Fibroblast of upper back skin (primary cell): ENCODE measurements at places on chromosomes 7 and 10.

DNA sequence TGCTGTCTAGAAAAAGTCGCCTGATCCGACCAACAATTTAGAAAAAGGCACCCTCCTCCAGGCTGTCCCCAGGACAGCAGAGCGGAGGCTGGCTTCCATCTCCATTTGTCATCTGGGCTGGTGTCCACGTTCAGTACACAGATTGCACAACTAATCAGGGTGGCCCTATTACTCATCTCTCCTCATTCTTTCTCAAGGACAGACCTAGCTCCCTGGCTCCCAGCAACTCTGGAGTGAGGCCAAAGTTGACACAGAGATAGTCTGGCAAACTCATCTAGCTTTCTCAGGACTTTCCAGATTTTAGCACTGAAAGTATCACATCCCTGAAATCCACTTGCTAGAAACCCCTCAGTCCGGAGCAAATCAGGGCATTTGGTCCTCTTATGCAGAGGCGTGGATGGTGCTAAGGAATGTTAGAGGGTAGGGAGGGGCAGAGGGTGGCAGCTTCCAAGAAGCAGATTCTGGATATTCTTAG is 75.1 kb downstream of the DNAH11 start:
- peak; percentile 50 for DNase-seq

DNA sequence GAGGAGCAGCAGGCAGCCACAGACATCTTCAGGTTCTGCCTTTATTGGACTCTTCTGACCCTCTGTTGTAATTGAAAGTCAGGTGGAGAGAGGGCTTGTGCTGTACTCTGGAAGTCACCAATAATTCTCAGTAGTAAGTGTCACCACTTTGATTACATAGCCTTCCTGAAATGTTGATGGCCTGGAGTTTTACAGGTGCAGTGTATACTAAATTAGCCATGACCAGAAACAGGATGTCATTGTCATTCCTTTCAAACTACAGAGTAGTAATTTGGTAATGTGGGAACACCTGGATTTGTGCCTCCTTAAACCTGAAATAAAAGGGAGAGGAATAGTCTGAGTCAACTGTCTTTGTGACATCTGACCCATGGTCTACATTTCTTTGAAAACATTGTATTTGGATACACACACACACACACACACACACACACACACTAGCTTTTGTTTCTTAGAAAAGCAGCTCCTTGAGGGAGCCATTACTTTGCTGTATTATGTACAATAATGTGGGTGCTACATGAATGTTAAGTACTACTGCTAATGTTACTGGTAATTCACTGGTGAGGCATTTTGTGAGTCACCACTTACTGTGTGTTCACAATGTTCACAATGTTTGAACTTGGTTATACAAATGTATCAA is 19.6 kb downstream of the ARL4A start:
- peak; percentile 46 for DNase-seq

GRCh38 chr7:157718303-157719007 is 381.7 kb downstream of the DNAJB6 start:
- DNase-seq, result no peak

DNA sequence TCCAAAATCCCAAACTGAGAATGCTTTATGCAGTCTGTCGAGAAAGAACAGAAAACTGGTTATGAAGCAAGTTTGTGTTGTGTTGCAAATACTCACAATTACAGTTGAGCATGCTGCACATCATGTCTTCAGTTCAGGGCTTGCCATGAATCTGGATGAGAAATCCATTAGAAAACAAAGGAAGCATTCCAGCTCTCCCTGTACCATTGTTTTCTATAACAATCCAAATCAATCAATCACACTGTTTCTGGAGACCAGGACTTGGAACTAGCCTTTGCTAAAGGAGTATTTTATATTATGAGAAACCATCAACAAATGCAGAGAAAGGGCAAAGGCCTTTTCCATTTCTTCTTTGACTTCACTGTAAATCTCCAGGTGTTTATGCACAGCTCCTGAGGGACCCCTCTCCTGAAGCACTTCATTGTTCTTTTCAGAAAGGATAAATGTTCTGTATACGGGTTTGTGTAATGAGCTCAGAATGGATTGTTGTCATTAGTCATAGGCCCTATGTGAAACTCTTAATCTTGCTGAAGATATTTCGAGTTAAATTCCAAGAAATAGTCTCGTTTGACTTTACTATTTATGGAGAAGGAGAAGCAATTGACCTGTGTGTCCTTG is 364.7 kb upstream of the POM121L12 start:
- no peak for DNase-seq

DNA sequence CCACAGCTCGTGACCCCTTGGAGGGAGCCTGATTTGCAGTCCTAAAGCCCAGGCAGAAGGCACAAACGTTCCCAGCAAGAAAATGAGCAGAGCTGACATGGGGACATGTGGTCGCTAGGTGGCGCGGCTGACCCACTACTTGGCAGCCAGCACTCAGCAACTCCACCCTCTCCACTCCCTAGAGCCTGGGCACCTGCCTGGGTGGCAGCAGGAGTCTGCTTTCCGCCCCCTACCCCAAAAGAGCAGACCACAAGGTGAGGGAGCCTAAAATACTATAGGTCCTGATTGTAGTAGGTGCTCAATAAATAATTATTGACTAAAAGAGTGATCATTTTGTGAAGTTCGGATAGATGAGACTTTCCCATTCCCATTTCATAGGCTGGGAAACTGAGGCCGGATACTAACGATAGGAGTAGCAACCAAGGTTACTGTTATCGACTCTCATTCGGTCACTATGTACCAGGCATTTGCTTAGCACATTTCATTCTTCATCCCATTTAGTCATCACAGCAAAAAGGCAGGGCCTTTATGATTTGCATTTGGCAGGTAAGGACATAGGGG is 57.4 kb downstream of the NEUROG3 start:
- DNase-seq, result peak; percentile 52

DNA sequence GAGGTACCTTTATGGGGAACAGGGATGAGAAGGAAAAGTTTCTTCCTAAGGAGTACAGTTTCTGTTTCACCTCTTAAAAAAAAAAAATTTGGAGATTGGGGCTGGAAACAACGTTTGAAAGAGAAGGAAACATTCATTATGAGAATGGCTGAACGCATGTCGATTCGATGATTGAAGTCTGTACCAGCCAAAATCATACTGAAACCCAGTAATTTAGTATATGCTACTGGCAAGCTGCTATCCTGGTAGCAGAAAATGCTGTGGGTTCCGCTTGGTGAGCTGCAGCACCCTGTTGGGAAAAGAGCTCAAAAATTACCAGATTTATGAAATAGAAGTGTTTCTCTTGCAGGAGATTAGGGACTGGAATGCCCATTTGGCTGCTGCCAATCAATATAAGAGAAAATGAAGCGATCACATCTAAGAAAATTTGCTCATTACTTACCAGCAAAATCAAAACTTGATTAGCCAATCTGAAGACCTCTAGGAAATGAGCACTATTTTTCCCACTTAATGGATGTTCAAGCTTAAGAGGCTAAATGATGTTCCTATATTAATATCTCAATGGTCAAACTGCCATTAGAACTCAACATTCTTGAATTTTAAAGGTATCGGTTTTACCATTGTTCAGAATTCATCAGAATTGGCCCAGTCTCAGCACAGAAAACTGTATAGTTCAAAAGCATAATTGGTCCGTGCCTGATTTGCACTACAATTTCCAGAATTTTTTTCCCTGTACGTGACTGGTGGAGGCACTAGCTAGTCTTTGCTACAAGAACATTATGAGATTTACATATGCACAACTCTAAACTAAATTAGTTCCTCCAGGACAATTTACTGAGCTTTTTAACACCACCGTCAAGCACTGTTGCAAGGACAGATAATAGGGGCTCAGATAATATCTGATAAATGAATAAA is 1.2 kb upstream of the ITGB1 start:
- no peak for DNase-seq

- peak; percentile 16 for DNase-seq
Measured at GRCh38 chr10:17954861-17955260, 3.1 kb downstream of the SLC39A12 start.
